ENCODE measurements at places on chromosomes 7 and 10.

- no peak for DNase-seq
Measured at GRCh38 chr7:95169678-95170077, 154.7 kb downstream of the PON1 start.

DNA sequence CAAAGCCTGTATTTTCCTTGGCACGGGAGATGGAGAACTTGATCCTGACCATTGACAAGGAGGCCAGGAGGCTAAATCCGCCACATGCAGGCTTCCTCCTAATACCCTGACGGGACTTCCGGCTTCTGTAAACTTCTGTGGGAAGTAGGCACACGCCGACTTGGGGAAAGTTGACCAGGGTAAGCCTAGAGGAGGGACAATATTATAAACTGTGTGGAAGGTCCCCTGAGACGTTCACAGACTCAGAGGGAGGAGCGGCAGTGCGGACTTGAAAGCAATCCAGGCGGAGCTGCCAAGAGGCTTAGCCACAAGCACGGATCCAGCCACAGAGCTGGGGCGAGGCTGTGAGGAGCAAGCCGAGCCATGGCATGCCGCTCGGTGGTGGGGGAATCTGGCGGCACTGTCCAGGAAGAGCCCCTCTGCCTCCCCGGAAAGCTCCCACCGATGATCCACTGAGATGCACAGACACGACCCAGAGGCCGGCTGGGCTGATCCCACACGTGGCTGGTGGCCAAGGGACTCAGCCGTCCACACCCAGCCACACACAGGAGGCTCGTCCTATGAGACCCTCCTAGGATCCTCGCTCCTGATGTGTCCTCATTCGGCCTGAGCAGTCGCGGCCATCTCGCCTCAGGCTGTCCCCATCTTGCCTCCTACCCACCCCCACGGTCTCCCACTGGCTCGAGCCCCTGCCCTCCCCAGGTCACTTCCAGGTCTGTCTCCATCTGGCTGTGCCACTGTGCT, 40.0 kb upstream of the INSIG1 start:
- no peak for DNase-seq

DNA sequence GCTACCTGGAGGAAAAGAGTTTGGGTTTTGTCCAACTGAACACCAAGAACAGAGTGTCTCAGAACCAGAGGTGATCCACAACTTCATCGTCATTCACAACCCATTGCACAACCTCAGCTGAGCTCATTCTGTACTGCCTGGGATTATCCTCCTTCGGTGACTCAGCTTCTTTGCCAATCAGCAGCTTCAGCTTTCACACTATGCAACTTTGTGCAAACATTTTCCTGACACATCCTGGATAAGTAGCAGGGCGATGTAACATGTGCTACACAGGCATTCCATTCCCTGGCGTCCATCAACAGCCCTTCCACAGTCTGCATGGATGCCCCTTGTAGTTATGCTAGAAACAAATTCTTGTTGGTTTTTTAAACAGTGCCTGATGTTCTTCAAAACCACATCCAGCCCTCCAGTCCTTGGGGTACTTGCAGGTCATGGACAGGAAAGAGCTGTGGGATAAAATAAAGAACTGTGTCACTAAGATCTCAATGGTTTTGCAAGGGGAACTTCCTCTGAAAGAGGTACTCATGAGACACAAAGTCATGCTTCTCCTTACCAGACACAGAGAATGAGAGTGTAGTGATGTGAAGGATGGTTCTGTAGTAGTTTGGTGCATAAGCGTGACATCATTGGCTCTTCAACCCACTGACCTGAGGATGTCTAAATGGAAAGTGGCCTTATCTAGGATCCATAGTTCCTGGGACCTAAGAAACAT, 478.5 kb downstream of the KIF20B start:
- no peak for DNase-seq

GRCh38 chr7:17871815-17872533, 68.3 kb downstream of the SNX13 start:
- no peak for DNase-seq

DNA sequence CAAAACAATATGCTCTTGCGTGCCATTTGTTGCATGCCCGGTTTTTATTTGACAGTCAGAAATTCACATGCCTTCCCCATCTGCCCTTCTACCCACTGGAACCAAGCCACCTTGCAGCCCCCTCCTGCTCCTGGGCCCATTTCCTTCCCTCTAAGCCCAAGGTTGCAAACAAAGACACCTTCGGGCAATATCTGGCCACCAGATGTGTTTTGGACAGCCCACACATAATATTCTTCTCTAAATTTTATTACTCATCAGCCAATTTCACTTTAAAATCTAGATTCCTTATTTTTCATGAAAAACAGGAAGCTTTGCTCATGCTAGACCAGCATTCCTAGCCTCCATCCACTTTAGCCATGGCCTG, 18.2 kb upstream of the C10orf105 start:
- no peak for DNase-seq

- no peak for DNase-seq
Measured at GRCh38 chr7:38393874-38394273, 120.4 kb upstream of the TARP start.

- DNase-seq, result no peak
Measured at GRCh38 chr7:70569335-70569819, 562.6 kb upstream of the GALNT17 start.

DNA sequence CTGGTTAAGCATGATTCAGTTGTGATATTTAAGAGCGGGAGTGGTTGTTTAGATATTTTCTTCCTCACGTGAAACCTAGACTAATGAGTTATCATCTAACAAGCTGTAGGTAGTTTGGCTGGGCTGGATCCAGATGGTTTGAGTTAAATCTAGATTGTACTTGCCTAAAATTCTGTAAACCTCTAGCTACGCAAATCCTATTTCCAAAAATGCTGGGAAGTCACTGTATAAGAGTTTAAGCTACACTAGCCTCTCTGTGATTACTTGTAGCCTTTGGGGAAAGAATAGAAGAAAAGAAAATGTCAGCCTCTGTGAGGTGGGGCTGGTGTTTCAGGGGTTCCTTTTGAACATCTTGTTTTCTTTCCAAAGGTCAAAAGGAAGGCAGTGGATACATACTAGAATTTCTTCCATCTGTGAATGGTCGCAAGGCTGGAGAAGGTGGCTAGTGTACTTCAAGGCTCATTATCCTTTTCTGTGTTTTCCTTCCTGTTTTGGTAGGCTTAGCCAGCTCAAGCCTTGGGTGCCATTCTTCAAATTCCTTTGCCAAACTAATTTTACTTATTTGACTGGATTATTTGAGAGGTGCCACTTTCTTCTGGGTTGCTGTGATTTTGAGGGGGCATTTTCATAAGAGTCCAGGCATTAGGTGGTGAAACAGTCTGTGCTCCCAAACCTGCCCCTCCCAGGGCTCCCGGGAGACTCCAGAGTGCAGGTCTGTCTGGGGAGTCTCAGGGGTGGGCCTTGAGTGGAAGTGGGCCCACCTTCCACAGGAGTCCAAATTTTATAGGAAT, 5.2 kb upstream of the EN2 start:
- DNase-seq, result no peak

GRCh38 chr10:35216303-35216905, 89.8 kb downstream of the CREM start:
- DNase-seq, result no peak

DNA sequence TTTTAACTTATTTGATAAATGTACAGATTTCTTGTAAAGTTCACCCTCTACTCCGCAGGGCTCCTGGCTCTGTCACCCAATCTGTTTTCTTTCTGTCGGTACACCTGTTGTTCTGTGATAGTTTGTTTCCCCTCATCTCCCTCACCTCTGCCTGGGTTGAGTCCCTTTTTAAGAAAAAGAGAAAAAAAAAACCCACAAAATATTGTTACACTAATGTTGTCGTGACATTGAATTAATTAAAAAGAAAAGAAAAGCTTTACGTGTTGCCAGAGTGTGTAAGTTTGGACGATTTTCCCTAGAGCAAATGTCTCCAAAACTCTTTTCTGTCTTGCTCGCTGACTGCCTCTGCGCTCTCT, 3.4 kb downstream of the HMX3 start:
- DNase-seq, result no peak

GRCh38 chr7:25235471-25235870, 7.2 kb upstream of the NPVF start:
- DNase-seq, result no peak

DNA sequence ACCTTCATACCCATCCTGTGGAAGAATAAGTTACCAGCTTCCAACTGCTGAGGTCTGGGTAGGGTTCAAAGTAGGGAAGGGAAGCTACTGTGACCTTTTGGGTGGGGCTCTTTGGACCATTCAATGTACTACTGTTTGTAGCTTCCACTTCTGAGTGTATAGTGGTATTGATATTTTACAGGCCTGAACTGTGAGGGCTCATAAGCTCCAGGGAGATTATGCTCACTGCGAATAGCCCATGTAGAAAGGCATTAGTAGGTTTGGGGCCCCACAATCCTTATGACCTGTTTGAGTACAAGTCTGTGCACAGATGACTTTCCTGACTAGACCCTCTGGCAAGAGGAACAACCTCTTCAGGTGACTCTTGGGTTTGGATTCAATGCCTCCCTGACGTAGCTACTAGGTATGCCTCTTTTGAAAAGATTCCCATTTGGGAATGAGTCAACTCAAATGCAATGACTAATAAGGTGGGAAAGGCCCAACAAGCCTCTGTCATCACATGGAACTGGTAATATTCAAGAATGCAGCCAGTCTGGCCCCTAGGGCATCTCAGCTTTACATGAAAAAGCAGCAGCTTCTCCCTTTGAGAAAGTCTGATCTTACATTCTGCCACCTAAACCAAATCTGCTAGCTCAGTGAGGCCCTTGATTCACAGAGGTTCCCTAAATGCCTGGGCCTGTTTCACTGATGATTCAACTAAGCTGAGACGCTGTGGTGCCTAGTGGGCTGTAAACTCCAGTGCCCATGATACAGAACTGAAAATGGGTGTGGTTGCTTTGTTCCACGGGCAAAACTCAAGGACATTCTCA, 79.8 kb downstream of the ABI1 start:
- no peak for DNase-seq

- DNase-seq, result no peak
Measured at GRCh38 chr10:6354168-6354772, 151.5 kb downstream of the PFKFB3 start.

- DNase-seq, result no peak
Measured at GRCh38 chr7:32658034-32658433, 162.7 kb downstream of the AVL9 start.

DNA sequence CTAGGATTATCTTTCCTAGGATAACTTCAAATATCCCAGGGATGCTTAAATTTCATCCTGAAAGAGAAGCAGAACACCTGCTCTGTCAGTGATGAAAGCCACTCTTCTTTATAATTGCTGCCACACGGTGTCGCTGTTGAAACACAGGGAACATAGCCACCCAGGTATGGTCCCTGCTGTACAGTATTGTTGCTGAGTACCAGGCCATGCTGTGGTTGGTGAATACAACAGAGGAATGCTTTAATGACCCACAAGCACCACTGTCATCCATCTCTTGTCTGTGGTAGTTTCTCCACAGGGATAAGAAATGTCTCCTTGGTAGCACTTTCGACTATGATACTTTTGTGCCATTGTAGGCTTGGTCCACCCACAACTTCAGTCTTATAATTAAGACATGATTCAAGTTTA, 70.6 kb upstream of the STARD3NL start:
- DNase-seq, result peak; percentile 28

DNA sequence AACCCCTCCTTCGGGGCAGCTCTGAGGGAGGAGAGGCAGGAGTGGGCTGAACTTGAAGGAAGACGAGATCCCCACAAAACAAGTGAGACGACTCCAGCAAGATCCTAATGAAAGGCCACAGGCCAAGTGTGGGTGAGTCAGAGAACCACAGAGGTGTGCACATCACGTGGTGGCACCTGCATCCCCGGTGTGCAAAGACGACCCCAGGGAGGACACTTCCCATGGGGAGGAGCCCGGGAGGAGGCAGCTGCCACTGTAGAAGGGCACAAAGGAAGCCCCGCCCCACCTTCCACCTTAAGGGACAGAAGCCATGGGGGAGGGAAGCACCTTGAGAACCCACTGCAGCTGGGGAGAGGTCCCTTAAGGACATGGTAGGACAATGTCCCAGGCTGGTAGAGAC, 45.7 kb downstream of the ESYT2 start:
- no peak for DNase-seq

- no peak for DNase-seq
Measured at GRCh38 chr7:121442845-121443244, 46.7 kb upstream of the FAM3C start.

GRCh38 chr10:64586934-64587503, 1065.8 kb downstream of the REEP3 start:
- no peak for DNase-seq

GRCh38 chr10:91188889-91189288, 31.6 kb upstream of the PCGF5 start:
- DNase-seq, result no peak

- DNase-seq, result no peak
Measured at GRCh38 chr7:155731380-155731779, 80.9 kb downstream of the SHH start.

GRCh38 chr7:130365088-130365487, 15.2 kb upstream of the CPA1 start:
- DNase-seq, result no peak

DNA sequence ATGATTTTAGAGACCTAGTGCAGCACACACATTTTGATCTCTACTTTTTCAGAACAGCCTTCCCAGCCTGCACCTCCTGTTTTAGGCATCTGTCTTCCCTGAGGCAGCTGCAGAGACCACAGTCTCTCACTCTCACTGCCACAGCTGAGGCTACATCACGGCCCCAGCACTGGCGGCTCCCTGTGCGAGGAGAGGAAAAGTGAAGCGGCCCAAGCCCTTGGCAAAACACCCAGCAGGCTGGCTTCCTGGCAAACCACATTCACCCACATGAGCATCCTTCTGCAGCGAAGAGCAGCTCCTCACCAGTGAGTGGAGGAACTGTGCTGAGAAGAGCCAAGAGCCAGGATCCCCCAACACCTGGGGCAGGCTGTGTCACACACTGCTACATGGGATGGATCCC, 14.0 kb downstream of the HUS1 start:
- no peak for DNase-seq

- DNase-seq, result no peak
Measured at GRCh38 chr10:78968943-78969342, 99.8 kb upstream of the ZMIZ1 start.

DNA sequence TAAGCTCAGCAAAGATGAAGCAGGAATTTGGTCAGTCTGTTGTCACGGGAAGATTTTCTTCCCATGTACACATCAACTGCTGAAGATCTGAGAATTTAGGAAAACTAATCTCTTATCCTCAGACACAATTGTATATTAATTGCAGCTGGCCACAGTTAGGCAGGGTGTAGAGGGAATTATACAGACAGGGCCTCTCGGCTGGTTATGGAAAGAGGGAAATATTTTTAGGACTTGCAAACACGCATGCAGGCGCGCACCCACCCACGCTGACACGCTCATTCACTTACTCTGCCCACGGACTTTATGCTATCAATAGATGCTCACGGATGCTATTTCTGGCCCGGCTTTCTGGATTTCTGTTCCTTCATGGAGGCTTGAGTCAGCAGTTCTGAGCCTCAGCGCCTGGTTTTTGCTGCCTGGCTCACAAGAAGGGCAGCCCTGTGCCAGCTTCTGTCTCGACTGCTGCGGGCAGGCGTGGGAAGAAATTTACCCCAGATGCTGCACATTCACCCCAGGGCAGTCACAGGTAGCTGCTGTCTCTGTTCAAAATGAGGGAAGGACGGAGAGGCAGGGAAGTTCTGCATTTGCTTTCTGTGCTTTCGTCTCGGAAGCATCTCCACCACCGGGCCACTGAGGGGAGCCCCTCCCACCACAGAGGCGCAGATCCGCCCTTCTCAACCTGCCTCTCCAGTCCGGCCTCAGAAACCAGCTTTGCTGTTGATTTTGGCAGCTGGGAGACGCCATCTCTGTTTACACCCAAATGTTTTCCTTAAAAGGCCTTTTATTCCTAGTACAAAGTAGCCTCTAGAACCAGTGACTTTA, 116.3 kb upstream of the BTBD16 start:
- no peak for DNase-seq

Data from stimulated activated CD8-positive, alpha-beta memory T cell treated with anti-CD3 and anti-CD28 coated beads, Interleukin-4, amount 100 ng/mL, for 4 hours (primary cell).